ENCODE measurements at places on chromosomes 1 and 21. TPM values are rescaled to one million over a fixed set of nuclear protein-coding genes. Genes with fewer than 3 reads are reported as not detected.

- DNase-seq: no peak
- H3K36me3 ChIP-seq: peaks cover 25% of the 10 kb centered on the region
- H3K27ac ChIP-seq: peak overlapping the region; percentile 67
- peaks cover 75% of the 10 kb centered on the region for H3K4me1 ChIP-seq
- no peak overlapping the region for H3K4me3 ChIP-seq
These were observed 63.1 kb downstream of the CDC14A start for GRCh38 chr1:100415498-100415778.

- no peak overlapping the region for H3K4me3 ChIP-seq
- H3K4me1 ChIP-seq: peaks cover 21% of the 10 kb centered on the region
- H3K27ac ChIP-seq: no peak overlapping the region
- H3K27me3 ChIP-seq: peaks cover 57% of the 10 kb centered on the region
- no peaks in the 10 kb centered on the region for H3K36me3 ChIP-seq
These were observed 6.9 kb downstream of the ACKR1 start for GRCh38 chr1:159211331-159212136.

- H3K27me3 ChIP-seq: no peaks in the 10 kb centered on the region
- no peaks in the 10 kb centered on the region for H3K36me3 ChIP-seq
- DNase-seq: no peak
- H3K4me3 ChIP-seq: no peak overlapping the region
These were observed 777.3 kb downstream of the LTN1 start for GRCh38 chr21:28215214-28215954.

DNA sequence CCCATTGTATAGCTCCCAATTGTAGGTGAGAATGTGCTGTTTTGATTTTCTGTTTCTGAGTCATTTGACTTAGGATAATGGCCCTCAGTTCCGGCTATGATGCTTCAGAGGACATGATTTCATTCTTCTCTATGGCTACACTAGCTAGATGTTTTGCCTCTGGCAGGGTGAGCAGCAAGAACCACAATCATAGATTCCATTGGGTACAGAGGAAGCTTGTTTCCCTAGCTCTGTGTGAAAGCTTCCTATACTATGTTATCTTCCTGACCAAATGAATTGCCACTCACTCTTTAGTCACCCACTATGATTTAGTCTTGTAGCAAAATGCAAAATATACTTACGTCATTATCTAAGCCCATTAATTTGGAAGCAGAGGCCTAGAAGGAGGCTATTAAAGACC, 616.3 kb downstream of the PLA2G4A start:
- no peaks in the 10 kb centered on the region for H3K4me1 ChIP-seq
- H3K36me3 ChIP-seq: peaks cover 1% of the 10 kb centered on the region
- no peaks in the 10 kb centered on the region for H3K27me3 ChIP-seq
- H3K27ac ChIP-seq: no peak overlapping the region
- no peak for DNase-seq
- no peak overlapping the region for H3K4me3 ChIP-seq

GRCh38 chr1:42320708-42321107, 14.3 kb downstream of the FOXJ3 start:
- H3K27ac ChIP-seq: peak overlapping the region; percentile 55
- H3K4me1 ChIP-seq: peaks cover 77% of the 10 kb centered on the region
- DNase-seq: no peak
- peaks cover 5% of the 10 kb centered on the region for H3K36me3 ChIP-seq
- H3K4me3 ChIP-seq: no peak overlapping the region

DNA sequence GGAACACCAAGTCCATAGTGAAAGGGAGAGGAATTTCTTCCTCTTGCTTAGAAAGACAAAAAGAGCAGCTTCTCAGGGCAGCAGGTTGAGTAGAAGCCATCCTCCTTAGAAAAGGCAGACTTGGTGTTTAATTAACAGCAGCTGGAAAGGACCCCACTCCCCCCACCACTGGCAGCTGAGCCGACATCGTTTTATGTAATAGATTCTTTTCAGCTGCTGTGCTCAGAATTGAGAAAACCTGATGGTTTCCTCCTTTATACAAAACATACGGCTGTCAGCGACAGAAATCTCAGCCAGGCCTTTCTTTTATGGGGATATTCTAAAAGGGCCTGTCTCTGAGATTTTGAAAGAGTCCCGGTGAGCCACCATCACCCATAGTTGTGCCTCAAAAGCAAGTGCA, 49.9 kb downstream of the MAN1C1 start:
- H3K36me3 ChIP-seq: no peaks in the 10 kb centered on the region
- peaks cover 58% of the 10 kb centered on the region for H3K4me1 ChIP-seq
- H3K4me3 ChIP-seq: peak overlapping the region; percentile 32
- H3K27me3 ChIP-seq: no peaks in the 10 kb centered on the region
- H3K27ac ChIP-seq: peak overlapping the region; percentile 9
- no peak for DNase-seq

DNA sequence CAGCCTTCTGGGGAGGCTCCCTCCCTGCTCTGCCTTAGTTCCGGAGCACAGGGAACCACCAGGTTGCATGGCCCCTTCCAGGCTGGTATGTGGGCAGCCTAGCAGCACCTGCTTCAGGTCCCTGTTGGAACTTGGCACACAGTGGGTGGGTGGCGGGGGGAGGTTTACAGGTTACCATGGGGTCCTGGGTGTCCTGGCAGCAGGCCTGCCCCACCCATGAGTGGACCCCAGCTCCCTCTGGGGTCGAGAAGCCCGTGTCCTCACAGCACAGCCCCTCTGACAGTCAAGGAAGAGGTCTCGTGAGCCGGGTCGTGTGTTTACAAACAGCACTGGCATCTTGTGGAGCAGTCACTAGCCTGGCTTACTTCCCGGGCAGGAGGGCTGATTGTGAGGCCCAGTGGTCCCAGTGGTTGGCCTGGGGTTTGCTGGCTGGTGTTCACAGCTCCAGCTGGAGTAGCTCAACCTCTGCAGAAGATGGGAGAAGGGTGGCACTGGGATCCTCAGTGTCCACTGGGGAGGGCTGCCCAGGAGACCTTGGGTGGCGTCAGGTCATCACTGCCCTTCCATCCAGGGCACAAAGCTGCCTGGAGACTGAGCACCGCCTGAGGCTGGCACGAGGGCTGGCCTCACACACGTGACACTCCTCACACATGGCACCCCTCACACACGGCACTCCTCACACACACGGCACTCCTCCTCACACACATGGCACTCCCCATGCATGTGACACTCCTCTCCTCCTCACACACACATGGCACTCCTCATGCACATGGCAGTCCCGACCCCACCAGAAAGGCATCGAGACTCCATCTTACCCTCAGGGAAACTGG, 100.9 kb downstream of the RIPK4 start:
- no peaks in the 10 kb centered on the region for H3K27me3 ChIP-seq
- H3K4me1 ChIP-seq: no peaks in the 10 kb centered on the region
- no peak overlapping the region for H3K27ac ChIP-seq
- H3K4me3 ChIP-seq: no peak overlapping the region
- DNase-seq: no peak

DNA sequence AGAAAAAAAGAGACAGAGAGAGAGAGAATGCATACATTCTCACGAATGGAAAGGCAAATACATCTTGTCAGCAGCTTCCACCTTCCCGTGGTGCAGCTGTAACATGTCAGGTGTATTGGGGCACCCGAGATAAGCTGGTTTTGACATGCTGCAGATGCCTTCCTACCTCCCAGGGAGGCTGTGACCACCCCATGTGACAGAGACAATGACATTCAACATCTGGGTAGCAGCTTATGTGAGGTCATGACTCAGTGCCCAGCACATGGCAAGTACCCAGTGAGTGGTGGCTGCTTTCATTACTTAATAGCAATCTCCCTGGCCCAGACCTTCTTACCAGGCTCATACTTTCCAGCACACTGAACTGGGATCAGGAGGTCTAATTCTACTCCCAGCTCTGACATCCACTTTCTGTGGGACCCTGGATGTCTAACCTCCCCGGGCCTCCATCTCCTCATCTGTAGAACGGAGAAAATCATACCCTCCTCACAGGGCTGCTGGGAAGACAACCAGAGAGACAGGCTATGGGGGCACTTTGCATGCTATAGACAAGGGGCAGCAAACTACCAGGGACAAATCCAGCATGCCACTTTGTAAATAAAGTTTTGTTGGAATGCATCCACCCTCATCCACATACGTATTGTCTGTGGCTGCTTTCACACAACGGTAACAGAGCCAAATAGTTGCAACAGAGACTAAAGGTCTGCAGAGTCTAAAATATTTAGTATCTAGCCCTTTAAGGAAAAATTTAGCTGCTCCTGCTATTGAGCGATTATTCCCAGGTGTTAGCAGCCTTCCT, 38.5 kb upstream of the ZBTB40 start:
- no peak overlapping the region for H3K27ac ChIP-seq
- DNase-seq: no peak
- H3K36me3 ChIP-seq: no peaks in the 10 kb centered on the region
- no peak overlapping the region for H3K4me3 ChIP-seq
- H3K27me3 ChIP-seq: peaks cover 14% of the 10 kb centered on the region
- no peaks in the 10 kb centered on the region for H3K4me1 ChIP-seq

DNA sequence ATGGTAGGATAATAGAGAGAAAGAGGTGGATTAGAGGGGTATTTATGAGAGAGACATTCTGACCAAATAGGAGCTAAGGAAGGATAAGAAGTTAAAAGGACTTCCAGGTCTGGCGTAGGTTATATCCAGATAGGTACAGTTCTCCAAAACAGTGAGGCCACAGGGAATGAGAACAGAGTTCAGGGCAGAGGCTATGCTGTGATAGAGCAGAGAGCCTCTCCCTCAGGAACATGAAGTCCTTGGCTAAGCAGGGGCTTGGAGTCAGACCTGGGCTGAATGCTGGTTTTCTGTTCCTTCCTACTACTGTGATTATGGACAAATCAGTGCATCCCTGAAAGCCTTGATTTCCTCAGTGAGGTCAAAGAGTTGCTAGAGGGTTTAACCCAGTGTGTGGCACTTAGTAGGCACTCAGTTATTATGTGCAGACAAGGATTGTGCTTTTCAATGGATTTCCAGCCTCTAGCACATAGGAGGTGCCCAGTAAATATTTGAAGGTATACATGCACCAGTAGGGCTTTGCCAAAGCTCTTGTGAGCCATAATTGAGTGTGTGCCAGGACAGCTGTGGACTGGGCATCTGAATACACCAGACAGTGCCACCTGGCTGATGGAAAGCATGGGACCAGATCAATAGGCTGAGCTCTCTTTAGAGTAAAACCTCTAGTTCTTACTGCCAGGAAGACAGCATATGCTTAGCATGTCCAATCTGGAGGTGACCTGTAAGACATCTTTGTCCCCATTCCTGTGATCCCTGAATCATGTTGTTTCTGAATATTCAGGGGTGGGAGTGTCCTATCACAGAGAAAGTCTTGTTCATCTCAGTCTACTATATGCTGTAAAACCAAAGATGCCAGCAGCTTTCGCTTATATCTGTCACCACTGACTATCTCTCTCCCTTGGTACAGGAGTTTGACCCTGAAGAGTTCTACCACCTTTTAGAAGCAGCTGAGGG, 111.1 kb downstream of the PIK3R3 start:
- H3K27me3 ChIP-seq: no peaks in the 10 kb centered on the region
- DNase-seq: peak; percentile 15
- no peaks in the 10 kb centered on the region for H3K4me1 ChIP-seq
- no peak overlapping the region for H3K27ac ChIP-seq
- no peak overlapping the region for H3K4me3 ChIP-seq
- peaks cover 6% of the 10 kb centered on the region for H3K36me3 ChIP-seq

GRCh38 chr1:67939942-67940341, 106.7 kb upstream of the GNG12 start:
- H3K4me1 ChIP-seq: no peaks in the 10 kb centered on the region
- no peak for DNase-seq
- H3K27me3 ChIP-seq: peaks cover 2% of the 10 kb centered on the region
- no peak overlapping the region for H3K27ac ChIP-seq
- no peaks in the 10 kb centered on the region for H3K36me3 ChIP-seq

GRCh38 chr1:216686860-216687766, 36.1 kb downstream of the ESRRG start:
- H3K27me3 ChIP-seq: no peaks in the 10 kb centered on the region
- no peak overlapping the region for H3K27ac ChIP-seq
- no peaks in the 10 kb centered on the region for H3K4me1 ChIP-seq
- DNase-seq: no peak
- H3K36me3 ChIP-seq: no peaks in the 10 kb centered on the region

DNA sequence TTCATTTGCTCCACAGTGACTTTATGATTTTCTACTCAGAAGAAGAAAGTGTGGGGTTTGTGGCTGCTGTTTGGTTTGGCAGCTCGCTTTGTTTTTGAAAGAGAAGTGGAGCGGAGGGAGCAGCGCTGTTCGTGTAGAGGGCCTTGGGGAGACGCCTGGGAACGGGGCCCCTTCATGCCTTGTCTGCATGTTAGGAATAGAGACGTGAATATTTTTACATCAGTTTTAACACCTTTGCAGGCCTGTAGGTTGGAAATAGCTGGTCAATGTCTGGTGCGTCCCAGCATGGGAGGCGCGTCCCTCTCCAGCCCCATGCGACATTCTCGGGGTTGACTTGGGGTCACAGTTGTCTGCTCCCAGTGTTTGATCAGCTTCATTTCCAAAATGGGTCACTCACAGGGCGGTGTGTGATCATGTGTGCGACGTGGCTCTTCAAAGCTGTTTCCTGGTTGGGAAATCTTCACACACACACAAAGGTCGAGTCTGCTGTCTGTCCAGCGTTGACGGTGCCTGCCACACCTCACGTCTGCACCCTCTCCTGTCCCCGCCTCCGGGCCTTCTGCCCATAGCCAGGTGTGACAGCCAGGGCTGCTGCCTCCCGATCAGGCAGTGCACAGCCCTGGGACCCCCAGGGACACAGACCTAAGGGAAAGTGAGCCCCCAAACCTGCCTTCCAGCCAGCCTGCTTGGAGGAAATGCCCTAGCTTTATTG, 149.2 kb downstream of the PSMG1 start:
- no peaks in the 10 kb centered on the region for H3K36me3 ChIP-seq
- H3K4me1 ChIP-seq: no peaks in the 10 kb centered on the region
- no peak overlapping the region for H3K4me3 ChIP-seq
- DNase-seq: no peak
- no peak overlapping the region for H3K27ac ChIP-seq

SCNM1 gene
- total RNA-seq: 64.2 TPM

SAMD13 gene
- total RNA-seq: 0.30 TPM

FCAMR gene
- not detected for total RNA-seq

HES2 gene
- 0.74 TPM for total RNA-seq

ETV3L gene
- not detected for total RNA-seq

Measured in activated naive CD4-positive, alpha-beta T cell treated with anti-CD3 and anti-CD28 coated beads for 36 hours (primary cell).